MV-4-11 (cell line): ENCODE measurements at places on chromosomes 6 and 20.

DNA sequence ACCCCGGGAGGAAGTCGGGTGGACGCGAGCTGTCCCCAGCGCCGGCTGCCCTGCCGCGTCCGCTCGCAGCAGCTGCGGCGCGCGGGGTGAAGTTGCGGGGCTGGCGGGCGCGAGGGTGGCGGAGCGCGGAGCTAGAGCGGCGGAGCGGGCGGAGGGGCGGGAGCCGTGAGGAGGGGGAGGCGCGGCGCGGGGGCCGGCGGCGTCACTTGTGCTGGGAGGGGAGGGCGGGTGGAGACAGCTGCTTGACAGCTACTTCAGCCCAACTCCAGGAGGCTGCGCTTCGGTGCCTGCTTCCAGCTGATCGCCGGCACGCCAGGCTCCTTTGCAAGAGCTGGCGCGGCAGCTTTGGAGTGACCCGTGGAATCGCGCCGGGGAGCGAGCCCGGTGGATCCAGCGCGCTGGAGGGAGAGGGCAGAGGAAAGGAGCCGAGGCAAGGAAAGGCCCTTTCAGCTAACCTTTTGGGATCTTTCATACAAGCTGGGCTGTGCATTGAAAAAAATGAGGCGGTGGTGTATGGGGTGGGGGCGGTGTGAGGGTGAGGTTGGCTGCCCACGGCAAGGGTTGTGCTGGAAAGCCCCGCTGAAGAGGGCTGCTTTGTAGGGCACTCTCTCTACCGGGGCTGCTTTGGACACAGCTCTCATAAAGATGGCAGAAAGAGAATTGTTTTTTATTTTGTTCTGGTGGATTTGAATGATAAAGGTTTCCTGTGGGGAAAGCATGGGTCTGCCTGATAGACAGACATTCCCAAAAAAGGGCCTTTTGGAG lies 24.6 kb downstream of the RIPOR2 start:
- no peak for DNase-seq

DNA sequence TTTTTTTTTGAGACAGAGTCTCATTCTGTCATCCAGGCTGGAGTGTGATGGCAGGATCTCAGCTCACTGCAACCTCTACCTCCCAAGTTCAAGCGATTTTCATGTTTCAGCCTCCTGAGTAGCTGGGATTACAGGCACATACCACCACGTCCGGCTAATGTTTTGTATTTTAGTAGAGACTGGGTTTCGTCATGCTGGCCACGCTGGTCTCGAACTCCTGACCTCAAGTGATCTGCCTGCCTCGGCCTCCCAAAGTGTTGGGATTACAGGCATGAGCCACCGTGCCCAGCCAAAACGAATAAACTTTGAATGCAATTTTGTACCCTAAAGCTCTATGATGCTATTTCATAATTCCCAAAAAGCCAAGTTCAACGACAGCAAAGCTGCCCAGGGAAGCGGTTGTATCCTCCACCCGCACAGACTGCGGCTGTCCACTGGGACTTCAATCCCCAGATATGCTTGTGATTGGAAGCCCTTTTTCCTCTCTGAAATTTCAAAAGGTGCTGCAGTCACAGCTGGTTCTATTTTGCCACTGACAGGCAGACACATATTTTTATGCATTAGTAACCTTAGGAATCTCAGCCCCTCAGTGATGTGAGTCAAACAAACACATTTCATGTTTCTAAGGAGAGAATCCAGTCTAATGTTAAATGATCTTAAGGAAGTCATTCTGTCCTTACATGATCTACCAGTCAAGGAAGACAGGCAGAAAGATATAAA lies 8.7 kb upstream of the RAMACL start:
- no peak for DNase-seq

DNA sequence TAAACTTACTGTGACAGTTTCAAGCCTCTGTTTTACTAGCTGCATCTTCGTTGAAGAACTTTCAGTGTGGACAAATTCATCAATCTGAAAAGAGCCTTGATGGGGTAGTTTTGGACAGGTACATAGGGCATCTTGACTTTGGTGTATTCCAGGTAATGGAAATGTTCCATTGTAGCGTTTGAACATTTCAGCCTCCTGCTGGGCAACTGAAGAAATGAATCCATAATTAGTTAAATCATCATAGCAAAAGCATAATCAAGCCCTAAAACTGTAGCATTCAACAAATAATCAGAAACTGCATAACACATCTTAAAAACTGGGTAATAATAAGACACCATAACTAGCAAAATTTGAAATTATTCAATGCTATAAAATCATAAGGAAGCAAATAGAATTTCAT lies 86.2 kb downstream of the AHI1 start:
- no peak for DNase-seq

DNA sequence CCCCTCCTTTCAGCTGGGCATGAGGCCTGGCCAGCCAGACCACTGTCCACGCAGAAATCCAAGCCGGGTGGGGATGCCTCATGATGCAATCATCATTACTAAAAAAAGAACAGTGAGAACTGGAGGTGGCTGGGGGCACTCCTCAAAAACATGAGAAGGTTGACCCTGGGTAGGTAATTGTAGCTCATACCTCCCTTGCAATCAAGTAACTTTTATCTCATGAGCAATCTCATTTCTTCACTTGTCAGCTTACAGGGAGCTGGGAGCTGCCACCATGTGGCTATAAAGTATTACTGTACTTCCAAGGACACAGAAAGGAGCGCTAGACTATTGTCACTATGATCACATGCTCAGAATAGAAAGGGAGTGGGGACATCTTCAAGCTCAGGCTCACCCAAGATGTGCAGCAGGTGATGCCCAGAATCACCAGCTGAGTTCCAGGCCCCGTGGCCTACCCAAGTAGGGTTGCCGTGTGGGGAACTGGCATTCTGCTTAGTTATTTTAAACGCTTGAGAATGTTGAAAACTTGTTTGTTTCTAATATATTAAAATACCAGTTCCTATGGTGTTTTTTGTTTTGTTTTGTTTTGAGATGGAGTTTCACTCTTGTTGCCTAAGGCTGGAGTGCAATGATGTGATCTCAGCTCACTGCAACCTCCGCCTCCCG lies 3.0 kb upstream of the CDH26 start:
- DNase-seq: peak; percentile 42

DNA sequence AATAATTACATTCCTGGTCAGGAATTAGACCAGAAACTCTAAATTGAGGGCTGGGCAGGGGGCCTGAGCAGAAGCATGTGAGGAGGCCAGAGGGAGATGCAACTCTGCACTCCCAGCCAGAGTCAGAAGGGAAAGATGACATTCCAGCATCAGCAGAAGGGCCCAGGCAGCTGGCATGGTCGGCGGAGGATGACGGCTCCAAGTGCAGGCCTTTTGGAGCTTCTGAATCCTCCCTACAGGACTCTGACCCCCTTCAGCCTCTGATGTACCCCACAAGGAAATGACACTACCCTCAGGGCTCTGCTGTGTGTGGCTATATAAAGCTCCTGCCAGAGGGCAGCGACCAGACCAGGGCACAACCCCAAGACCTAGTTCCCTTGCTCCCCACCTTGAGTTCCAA lies 1.9 kb downstream of the LRFN2 start:
- no peak for DNase-seq

- no peak for DNase-seq
Observed at GRCh38 chr20:50572938-50573777, 63.0 kb downstream of the PTPN1 start.

GRCh38 chr20:2616634-2617033 lies 35.8 kb upstream of the NOP56 start:
- DNase-seq: no peak

DNA sequence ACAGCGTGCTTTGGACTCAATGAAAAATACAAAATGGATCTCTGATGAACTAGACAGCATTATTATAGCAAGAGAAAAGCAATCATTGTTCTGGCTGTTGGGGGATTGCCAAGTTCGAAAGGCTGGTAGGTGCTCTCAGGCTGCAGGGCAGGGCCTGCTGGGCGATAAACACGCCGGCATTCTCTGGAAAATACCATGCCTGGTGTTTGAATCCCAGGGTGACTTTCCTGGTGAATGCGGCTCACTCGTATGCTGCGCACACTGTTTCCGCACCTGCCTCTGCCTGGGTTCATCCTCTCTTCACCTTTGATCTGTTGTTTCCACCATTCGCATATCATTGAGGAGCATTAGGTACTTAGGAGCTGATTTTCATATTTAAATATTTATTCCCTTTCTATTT lies 37.4 kb downstream of the GCNT2 start:
- DNase-seq: no peak

DNA sequence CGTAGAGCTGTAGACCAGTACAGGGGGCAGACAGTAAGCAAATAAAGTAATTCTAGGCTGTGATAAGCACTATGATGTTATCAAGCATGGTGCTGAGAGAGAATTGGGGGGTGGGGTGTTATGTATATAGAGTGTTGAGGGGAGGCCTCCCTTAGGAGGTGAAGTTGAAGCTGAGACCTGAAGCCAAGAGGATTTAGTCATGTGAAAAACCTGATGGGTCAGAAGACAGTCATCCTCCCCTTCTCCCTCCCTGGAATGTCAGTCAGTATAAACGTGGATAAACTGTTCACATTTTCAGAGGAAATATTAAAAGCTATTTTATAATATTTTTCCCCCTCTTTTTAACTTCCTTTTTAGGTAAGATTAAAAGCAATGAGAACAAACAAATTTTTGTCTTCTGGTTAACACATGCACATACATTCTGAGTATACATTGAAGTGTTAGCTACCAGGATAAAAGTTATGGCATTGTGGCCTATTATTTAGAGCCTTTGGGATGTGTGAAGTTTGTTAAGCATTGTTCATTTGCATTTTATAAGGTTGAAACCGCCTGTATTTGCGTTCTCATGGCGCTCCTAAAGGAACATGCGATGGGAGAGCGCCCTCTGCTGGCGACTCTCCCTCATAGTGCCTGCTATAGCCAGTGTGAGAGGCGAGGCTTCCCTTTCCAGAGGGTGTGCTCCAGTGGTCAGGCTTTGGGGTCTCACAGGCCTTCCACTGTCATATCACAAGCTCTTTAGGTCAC lies 35.4 kb upstream of the MAPK13 start:
- peak; percentile 67 for DNase-seq

- peak; percentile 39 for DNase-seq
Observed at GRCh38 chr6:35919827-35920751, 809 bp downstream of the SRPK1 start.

GRCh38 chr20:23668477-23668951 lies 20.3 kb downstream of the CST4 start:
- DNase-seq: peak; percentile 27

GRCh38 chr20:61902221-61902869 lies 163.3 kb downstream of the TAF4 start:
- no peak for DNase-seq

- no peak for DNase-seq
Observed at GRCh38 chr6:136249336-136249735, 775 bp downstream of the MTFR2 start.

GRCh38 chr6:53382421-53382820 lies 33.7 kb upstream of the ELOVL5 start:
- DNase-seq: no peak

GRCh38 chr6:13873288-13874190 lies 51.2 kb upstream of the RNF182 start:
- DNase-seq: no peak

- DNase-seq: no peak
Observed at GRCh38 chr6:17305219-17306001, 24.2 kb downstream of the RBM24 start.

DNA sequence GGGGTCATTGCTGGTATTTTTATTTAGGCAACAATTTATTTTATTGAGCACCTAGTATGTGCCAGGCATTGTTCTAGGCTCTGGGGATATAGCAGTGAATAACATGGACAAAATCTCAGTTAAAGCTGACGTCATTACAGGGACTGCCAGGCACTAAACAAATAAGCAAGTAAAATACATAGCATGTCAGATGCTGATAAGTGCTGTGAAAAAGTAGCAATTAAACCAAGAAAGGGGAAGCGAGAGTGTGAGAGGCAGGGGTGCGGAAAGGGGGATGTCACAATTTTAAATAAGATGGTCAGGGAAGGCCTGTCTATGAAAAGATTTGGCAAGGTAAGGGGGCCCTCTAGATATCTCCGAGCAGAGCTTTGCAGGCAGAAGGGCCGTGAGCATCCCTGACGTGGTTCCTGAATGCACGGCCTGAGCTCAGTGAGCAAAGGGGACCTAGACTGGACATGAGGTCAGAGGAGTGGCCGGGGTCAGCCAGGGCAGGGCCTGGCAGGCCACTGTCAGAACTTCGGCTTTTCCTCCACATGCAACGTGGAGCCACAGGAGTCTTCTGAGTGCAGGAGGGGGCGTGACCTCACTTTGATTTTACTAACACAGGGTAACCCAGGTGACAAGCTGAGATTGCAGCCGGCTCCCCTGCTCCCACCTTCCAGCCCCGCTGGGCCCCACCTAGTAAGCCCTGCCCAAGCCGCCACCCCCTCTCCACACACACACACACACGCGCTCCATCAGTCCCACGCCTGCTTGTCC lies 24.2 kb upstream of the SIRPA start:
- DNase-seq: peak; percentile 90

DNA sequence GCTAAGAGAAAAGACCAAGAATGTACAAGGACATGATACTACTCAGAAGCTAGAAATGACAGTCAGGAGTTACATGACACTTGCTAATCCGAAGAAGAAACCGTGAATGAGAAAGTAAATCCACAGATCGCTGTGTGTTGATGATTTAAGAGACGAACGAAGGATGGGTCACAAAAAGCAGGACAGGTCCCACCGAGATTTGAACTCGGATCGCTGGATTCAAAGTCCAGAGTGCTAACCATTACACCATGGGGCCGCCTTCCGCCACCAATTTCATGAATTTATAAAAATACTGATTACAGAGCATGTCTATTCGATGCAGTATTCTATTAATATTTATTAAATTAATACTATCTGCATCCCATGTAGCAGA lies 54.0 kb upstream of the BTN3A2 start:
- DNase-seq: peak; percentile 44

GRCh38 chr6:14277405-14277930 lies 159.9 kb downstream of the CD83 start:
- no peak for DNase-seq

DNA sequence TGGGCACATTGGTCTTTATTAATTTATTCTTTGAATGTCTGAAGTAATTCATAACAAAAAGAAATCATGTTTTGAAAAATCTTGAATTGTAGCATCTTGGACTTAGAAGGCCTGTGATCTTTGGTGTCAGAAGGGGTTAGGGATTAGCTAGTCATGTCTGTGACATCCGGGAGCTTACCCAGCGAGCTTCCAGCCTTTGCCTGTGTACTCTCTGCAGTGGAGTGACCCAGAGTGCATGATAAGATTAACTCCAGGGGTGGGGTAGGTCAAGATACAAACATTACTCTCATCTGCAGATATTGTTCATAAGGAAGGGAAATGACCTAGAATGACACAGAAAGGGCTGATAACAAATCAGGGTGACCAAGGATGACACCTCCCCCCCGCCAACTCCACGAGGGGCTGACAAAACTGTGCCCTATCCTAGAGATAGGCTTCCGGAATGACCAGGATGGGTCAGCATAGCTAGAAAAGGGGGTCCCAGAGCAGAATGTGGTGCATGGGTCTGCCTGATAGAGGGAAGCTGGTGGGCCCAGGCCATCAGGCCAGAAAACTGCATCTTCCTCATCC lies 56.6 kb upstream of the BLCAP start:
- no peak for DNase-seq

GRCh38 chr6:21121636-21122136 lies 471.9 kb upstream of the SOX4 start:
- no peak for DNase-seq

DNA sequence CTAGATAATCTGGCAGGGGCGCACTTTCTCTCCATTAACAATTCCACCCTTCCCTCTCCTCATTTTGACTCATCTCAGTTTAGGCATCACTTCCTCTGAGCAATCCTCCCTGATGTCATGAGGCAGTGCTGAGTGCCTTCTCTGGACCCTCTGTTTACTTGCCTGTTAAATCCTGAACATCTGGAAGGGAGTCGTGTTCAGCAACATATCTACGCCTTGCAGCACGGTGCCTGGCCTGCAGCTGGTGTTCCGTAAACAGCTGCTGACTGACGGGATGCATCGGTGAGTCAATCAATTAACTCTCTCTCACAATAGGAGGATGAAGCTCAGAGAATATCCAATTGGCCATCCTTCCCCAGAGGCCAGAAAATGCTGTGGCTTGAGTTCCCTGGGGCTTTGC lies 613.5 kb downstream of the PTPRT start:
- no peak for DNase-seq
